Daoy (cell line): ENCODE measurements at places on chromosomes 2 and 18.

- no peak for DNase-seq
Observed at GRCh38 chr2:46267616-46268015, 29.6 kb upstream of the EPAS1 start.

DNA sequence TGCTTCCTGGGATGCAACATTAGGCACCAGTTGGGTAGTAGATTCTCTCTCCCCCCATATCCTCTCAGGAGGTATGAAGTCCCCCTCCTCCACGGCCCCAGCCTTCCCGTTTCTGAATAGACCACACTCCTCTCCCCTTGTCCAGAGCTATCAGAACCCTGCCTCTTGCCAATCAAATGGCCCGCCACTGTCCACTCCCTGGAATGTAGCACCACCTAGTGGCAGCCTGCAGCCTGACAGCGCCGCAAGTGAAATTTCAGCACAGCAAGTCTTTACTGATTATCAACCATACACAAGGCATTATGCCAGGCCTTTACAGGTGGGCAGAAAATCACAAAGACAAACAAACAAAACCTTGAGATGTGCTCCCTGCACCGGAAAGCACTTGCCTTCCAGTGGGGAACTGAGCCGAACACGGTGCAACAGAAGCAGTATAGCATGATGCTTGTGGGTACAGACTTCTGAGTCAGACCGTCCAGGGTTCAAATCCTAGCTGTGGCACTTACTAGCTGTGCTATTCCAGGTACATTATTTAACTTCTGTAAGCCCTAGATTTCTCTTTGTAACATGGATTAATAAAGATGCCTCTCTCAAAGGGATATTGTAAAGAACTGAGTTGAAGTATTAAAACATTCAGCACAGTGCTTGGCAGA lies 174.0 kb downstream of the SMAD2 start:
- DNase-seq = peak; percentile 60

DNA sequence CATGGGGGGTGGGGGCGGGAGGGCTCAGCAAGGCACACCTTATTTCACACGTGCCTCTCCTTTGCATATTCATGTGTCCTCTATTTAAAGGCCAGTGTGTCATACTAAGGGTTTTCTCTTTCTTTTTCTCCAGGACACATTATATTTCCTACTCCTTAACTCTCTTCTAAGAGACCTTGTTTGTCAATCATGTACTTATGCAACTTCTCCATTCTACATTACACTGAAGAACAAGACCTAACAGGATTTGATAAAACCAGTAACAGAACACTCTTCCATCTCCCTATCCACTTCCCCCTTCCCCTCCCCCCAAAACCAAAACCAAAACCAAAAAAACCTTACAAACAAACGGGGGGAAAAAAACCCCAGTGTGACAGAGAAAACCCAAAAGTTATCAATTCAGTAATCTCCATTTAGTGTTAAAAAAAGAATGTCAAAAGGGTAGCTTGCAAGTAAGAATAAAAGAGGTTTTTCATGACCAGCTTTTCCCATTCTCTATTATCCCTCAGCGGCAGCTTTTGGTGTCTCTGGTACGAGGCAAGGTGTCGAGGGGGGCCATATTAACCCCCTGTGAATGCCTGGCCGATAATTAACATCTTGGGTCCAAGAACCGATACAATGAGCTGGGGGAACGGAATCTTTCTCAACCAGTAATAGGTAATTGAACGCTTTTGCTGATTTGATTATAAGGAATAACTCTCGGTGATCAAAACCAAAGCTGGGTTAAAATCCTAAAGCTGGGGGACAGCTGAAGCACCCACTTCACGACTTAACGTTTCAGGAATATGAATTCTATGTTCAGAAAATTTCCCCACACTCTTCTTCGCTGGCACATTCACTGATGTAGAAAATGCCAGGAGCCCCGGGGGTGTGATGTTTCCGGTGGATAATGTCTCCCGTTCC lies 191.0 kb upstream of the TCF4 start:
- DNase-seq = peak; percentile 42

DNA sequence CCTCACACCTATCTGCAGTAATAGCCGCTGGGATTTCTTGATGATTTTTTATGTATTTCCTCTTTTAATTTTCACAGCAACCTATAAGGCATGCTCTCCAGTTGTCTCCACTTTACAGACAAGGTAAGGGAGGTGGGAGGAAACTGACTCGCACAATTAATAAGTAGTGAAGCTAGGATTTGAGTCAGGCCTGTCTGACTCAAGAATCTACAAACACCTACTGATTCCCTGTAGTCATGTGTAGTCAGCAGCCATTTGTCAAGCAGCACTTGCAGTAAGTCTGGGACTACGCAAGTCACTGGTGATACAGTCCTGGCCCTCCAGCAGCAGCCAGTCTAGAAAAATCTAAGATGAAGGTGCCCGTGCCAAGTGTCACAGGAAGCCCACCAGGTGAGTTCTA lies 193.6 kb upstream of the PKDCC start:
- no peak for DNase-seq

DNA sequence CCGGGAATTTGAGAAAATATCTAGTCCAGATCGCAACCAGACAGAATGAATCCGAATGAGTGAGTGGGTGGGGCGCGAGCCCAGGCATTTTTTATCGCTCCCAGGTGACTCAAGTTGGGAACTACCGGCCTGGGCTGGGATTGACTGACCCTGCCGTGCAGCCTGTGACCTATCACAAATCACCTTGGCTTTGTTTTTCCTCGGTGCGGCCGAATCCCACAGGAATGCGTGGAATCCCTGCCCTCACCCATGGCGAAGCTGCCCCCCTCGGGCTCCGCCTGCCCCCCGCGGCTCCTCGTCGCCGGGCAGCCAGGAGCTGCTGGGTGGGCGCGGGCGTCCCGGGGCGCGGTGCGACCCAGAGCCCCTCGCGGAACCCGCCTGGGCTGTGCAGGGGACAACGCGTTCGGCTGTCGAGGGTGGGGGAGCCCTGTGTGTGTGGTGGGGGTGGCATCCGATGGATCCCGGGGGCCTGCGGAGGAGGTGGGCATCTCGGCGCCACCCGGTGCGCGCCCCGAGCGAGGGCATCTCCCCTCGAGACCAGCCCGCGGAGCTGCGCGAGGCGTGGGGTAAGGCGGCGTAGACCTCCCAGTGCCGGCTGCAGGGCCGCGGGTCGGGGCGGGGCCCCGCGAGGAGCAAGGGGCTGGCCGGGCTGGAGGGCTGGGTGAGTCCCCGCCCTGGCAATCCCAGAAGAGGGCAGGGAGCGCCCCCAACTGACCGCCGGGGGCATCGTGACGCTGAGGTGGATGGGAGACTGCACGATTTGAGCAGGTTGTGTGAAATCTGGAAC lies 16.5 kb downstream of the B3GNT7 start:
- DNase-seq = peak; percentile 92
